Stimulated activated CD4-positive, alpha-beta T cell treated with anti-CD3 and anti-CD28 coated beads, Interleukin-1b, Interleukin-23, amount 100 ng/mL, for 1 hour (primary cell): ENCODE measurements at places on chromosomes 2 and 18.

- no peak for DNase-seq
Measured at GRCh38 chr2:12764075-12764730, 47.5 kb downstream of the TRIB2 start.

DNA sequence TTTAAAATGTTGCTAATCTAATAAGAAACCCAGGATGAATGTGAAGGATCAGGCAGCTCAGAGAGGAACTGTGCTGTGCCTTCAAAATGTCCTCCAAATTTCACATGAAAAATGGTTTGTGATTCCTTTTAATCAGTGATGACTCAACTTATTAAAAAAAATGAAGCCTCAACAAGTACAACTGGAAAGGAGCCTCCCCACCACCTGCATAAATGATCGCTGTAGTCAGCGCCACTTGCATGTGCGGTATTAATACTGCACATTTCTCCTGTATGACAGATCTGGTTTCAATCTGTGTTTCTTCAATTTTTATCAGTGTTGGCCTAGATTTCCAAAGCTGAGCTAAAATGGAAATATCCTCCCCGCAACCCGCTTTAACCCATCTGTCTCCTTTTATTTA, 115.0 kb upstream of the TMEM200C start:
- no peak for DNase-seq

DNA sequence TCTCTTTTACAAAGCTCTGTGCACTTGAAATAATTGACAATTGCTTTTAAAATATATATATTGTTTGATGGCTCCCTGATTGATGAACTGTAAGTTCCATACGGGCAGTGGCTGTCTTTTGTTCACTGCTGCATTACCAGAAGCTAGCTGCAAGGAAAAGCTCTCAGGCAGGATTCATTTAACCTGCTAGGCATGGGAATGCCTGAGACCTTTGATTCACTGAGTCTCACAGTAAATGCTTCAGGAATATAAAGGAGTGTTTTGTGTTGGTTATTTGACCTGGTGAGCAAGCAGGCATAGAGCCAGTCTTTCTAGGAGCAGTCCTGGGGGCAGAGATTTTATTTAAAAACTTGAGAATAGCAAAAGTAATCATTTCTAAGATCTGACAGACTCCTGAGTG, 193.2 kb upstream of the ITGA4 start:
- no peak for DNase-seq

DNA sequence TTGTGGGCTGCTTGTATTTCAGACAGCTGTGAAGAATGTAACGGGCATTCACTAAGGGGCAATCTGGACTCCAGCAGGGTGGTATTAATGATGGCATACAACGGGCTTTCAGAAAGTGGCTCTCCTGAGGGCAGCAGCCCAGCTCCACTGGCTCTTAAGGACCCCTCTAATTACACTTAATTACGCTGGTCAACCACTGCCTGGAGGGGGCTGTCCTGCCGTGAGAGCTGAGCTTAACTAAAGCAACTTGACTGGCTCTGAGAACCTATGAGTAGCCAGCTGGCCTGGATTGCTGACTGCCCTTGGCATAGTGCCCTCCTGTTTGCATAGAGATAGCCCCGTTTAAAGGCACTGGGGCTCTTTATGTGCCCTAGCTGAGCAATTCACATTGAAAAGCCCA, 3.8 kb downstream of the LIPG start:
- no peak for DNase-seq

GRCh38 chr2:230985519-230986231, 10.2 kb upstream of the SPATA3 start:
- DNase-seq: no peak

- DNase-seq: peak; percentile 41
Measured at GRCh38 chr18:80033181-80034067, 810 bp upstream of the RBFA start.

GRCh38 chr2:9844576-9844975, 1.3 kb downstream of the TAF1B start:
- DNase-seq: no peak

DNA sequence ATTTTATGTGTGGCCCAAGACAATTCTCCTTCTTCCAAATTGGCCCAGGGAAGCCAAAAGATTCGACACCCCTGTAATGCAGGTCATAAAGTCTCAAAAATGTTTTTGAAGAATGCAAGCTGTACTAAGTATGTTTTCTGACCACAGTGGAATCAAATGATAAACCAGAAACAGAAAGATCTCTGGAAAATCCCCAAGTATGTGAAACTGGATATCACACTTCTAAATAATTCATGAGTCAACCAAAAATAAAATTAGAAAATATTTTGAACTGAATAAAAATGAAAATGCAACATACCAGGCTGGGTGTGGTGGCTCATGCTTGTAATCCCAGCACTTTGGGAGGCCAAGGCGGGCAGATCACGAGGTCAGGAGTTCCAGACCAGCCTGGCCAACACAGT, 34.1 kb upstream of the UBE2F start:
- DNase-seq: no peak

GRCh38 chr2:2045950-2046349, 285.1 kb downstream of the MYT1L start:
- no peak for DNase-seq

GRCh38 chr18:12034241-12035100, 53.2 kb downstream of the IMPA2 start:
- no peak for DNase-seq

- no peak for DNase-seq
Measured at GRCh38 chr2:751474-751873, 74.3 kb upstream of the TMEM18 start.

- DNase-seq: no peak
Measured at GRCh38 chr18:47150824-47151366, 595 bp upstream of the HDHD2 start.

- DNase-seq: no peak
Measured at GRCh38 chr18:9103376-9103873, 926 bp downstream of the NDUFV2 start.

DNA sequence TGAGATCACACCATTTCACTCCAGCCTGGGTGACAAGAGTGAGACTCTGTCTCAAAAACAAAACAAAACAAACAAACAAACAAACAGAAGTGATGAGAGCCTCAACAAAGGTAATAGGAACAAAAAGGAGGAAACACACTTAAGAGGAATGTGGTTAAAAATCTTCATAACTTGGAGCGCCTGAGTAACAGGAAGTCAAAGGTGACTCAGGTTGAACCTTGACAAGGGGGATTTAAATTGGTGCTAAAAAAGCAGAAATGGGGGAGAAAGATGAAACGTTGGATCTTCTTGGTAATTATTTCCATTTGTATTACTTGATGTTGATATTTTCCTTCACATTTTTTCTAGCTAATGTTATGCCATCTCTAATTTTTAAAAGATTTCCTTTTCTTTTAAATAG, 318.5 kb upstream of the TCF4 start:
- DNase-seq: no peak

GRCh38 chr2:172293952-172294351, 133.4 kb upstream of the ITGA6 start:
- no peak for DNase-seq

GRCh38 chr2:160326786-160327185, 126.7 kb upstream of the ITGB6 start:
- no peak for DNase-seq

- DNase-seq: no peak
Measured at GRCh38 chr2:100754951-100755350, 65.0 kb upstream of the NPAS2 start.

GRCh38 chr18:8260827-8261226, 348.4 kb upstream of the RAB12 start:
- DNase-seq: no peak

- DNase-seq: no peak
Measured at GRCh38 chr2:72367530-72368225, 220.0 kb upstream of the CYP26B1 start.

DNA sequence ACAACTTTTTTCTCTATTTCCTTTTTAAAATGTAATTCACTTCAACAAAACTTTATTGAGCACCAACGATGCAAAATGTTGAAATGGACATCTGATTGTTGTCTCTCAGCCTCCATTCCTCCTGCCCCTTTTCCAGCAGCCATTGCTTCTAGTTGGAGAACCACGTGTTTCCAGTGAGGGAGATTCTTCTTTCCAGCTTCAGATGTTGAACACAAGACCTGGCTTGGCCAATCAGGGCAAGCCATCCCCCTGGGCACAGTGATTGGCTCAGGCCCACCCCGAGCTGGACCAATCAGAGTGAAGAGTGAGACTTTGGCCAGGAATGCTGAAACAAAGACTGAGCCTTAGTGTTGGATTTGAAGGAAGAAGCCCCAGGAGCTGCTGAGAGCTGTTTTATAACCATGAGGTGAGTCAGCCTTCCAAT, 59.0 kb downstream of the E2F6 start:
- no peak for DNase-seq

GRCh38 chr2:84395820-84396219, 63.3 kb downstream of the SUCLG1 start:
- DNase-seq: no peak

- DNase-seq: no peak
Measured at GRCh38 chr2:64854773-64855237, 134.4 kb upstream of the SLC1A4 start.

DNA sequence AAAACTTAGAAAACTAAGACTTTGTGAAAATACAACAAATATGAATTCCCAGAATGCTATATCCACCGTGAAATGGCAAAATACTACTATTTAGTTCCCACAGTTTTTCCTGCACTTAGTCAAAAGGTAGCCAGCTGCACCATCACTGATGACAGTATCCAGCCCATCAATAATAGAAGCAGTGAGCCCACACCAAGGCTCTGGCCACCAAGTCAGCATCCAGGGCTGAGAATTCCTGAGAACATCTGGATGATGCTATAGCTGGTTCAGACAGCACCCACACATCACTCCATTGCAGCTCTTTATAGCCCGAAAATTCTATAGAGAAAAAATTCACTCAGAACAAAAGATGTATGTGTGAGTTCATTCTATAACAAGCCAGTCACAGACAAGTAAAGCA, 159.1 kb upstream of the SPATS2L start:
- no peak for DNase-seq

DNA sequence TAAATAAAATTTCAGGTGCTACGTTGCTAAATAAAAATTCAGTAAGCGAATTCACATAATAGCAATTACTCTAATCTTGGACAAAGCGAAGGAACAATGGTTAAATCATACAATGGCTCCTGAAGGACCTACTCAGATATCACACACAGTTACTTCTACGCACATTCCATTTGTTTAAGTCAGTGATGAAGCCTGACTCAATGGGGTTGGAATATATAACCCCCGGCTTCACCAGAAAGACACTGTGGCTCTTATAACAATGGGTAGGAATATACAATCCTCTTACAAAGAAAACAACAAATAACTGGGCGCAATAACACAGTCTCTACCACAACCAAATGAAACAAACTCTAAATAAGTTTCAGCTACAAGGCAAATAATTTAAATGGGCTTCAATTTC, 349.5 kb downstream of the IRS1 start:
- DNase-seq: no peak

DNA sequence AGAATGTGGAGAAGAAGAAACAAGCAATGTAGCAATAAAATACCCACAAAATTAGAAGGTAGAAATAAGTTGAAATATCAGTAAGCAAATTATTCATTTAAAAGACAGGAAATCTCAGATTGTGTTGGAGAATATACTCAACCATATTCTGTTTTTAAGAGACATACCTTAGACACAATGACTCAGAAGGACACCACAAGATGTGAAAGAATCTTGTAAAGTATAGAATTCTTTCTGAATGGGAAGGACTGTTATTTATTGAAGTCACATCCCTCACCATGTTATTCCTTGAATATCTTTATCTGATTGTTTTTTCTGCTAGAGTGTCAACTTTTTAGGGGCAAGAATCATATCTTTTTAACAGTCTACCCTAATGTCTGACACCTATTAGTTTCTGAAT, 50.4 kb downstream of the CTAGE1 start:
- no peak for DNase-seq

DNA sequence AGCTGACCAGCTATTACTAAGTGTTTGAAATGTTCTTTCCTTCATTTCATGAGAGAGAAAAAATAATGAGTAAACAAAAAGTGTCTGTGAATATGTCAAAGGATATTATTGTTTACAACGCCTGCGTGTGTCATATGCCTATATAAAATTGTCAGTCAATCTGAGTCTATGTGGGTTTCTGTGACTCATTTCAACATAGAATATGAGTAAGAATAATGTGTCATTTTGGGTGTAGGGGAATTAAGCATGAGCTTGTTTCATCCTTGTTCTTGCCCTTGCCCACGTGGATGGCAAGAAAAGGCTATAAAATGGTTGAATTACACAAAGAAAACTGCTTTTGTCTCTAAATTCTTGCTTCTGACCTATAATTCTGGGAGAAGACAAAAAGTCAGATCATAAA, 466.0 kb downstream of the PTH2R start:
- DNase-seq: no peak

DNA sequence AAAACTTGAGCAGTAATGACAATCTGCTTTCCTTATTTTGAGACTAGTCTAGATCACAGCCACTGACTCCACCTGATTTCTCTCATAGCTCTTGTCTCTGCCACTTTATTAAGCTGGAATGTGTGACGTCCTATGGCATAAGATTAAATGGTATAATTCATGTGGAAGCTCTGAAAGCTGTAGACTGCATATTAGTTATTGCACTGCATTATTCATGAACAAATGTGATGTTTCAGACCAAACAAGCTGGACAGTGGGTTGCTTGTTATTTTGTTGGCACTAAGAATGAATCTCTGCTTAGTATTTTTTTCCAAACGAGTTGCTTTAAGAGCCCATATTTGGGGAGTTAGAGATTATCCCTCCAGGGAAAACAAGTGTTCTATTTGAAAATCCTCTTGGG, 1218.5 kb downstream of the SUCLG1 start:
- no peak for DNase-seq

DNA sequence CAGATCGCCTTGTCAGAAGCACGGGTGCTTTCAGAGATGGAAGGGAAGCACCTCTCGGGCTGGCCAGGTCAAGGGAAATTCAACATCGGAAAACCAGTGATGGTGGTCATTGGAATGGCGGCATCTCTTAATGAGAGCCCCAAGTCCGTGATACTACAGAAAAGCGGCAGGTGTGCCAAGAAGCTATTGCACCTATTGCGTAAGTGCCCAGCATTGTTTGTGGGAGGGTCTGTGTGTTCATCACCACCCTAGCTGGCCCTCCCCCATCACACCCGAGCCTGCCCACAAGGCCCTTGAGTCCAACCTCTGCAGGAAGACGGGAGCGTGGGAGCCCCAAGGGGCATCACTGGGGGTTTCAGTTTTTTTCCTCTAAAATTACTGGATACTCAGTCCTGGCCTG, 100.7 kb downstream of the DGKD start:
- no peak for DNase-seq

GRCh38 chr2:134195341-134195740, 58.5 kb upstream of the MGAT5 start:
- no peak for DNase-seq

- no peak for DNase-seq
Measured at GRCh38 chr18:9726936-9727335, 18.8 kb downstream of the RAB31 start.

- no peak for DNase-seq
Measured at GRCh38 chr2:121191191-121192170, 93.5 kb downstream of the TFCP2L1 start.

DNA sequence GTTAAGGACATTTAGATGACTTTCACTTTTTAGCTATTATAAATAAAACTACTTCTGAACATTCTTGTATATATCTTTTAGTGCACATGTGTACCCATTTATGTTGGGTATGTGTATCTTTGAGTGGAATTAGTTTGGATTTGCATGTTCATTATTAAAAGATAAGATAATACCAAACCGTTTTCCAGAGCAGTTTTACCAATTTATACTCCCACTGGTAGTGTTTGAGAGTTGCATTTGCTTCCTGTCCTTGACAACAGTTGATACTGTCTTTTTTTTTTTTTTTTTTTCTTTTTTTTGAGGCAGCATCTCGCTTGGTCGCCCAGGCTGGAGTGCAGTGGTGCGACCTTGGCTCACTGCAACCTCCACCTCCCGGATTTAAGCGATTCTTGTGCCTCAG, 23.3 kb downstream of the SLC30A6 start:
- no peak for DNase-seq
